ENCODE measurements at places on chromosomes 1 and 21. TPM values are rescaled to one million over a fixed set of nuclear protein-coding genes. Genes with fewer than 3 reads are reported as not detected.

ALPL gene
- 20.3 TPM for total RNA-seq

MYBPH gene
- total RNA-seq = not detected

SLC6A17 gene
- total RNA-seq = 0.40 TPM

GSTM4 gene
- total RNA-seq = 33.0 TPM

C4BPA gene
- not detected for total RNA-seq

TMEM52 gene
- 0.70 TPM for total RNA-seq

TMEM240 gene
- total RNA-seq = 5.0 TPM

AVPR1B gene
- not detected for total RNA-seq

MAB21L3 gene
- not detected for total RNA-seq

OR2T2 gene
- total RNA-seq = not detected

NBPF26 gene
- total RNA-seq = 16.3 TPM

ATXN7L2 gene
- 3.8 TPM for total RNA-seq

ETV3L gene
- not detected for total RNA-seq

LCK gene
- total RNA-seq = 0.54 TPM

FMO3 gene
- 1.2 TPM for total RNA-seq

RGS13 gene
- 0.27 TPM for total RNA-seq

AIDA gene
- 50.5 TPM for total RNA-seq

OR2G6 gene
- total RNA-seq = not detected

UCK2 gene
- 32.0 TPM for total RNA-seq

SIK1 gene
- 4.9 TPM for total RNA-seq

PTCH2 gene
- total RNA-seq = 0.35 TPM

IRF6 gene
- 34.0 TPM for total RNA-seq

SELL gene
- 4.0 TPM for total RNA-seq

PADI2 gene
- 1.3 TPM for total RNA-seq

HDAC1 gene
- total RNA-seq = 29.9 TPM

RNU1-4 gene
- 6,195 TPM for total RNA-seq

AMY1C gene
- not detected for total RNA-seq

EFNA3 gene
- 1.2 TPM for total RNA-seq

ERVH48-1 gene
- total RNA-seq = not detected

PLXNA2 gene
- 23.8 TPM for total RNA-seq

PLA2G4A gene
- 1.3 TPM for total RNA-seq

TNFSF4 gene
- total RNA-seq = 0.22 TPM

KCNJ9 gene
- not detected for total RNA-seq

CADM3 gene
- 1.0 TPM for total RNA-seq

CDKN2C gene
- total RNA-seq = 9.8 TPM

FAM72A gene
- 0.35 TPM for total RNA-seq
